ENCODE measurements at places on chromosomes 7 and 10.

- no peak for DNase-seq
Measured at GRCh38 chr10:1465418-1465911, 271.9 kb downstream of the ADARB2 start.

GRCh38 chr7:101502466-101503098 is 126.5 kb downstream of the MYL10 start:
- no peak for DNase-seq

- no peak for DNase-seq
Measured at GRCh38 chr10:75115137-75115536, 3.7 kb downstream of the SAMD8 start.

DNA sequence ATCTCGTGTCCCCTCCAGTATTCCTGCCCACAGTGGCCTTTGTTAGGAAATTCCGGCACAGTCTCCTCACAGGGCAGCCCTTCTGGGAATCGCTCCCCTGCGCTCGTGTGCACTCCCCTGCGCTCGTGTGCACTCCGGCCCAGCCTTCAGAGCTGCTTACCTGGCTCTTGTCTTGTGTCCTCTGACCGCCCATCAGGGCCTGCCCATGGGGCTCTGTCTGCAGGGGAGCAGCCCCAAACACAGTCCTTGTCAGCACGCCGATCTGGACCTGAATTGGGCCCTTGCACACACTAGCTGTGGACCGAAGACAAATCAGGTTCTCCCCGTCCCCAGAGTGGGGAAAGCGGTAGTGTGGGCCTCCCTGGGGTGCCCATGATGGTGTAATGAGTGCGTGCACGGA is 179.4 kb downstream of the CUX1 start:
- DNase-seq = no peak

- DNase-seq = no peak
Measured at GRCh38 chr10:99346247-99346646, 17.1 kb downstream of the CNNM1 start.

- DNase-seq = no peak
Measured at GRCh38 chr7:131765575-131765974, 209.1 kb upstream of the PODXL start.

GRCh38 chr7:96599288-96599936 is 110.2 kb downstream of the SEM1 start:
- DNase-seq = no peak

GRCh38 chr10:61669849-61670248 is 7.1 kb downstream of the CABCOCO1 start:
- DNase-seq = no peak

DNA sequence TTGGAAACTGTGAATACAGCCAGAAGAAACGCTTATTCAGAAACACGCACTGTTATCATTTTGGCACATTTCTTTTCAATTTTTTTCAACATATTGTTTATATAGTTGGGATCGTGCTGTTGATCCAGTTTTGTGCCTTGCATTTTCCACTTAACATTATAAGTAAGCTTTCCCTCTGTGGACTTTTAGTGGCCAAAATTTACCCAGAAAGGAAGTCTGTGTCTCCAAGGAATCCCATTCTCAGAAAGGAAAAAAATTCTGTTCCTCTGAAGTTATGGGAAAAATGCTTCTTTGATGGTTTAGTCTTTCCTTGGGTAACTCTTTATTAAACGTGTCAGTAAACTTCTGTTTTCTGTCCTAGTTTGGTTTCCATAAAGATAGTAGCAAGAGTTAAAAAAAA is 280.0 kb downstream of the REEP3 start:
- no peak for DNase-seq

- no peak for DNase-seq
Measured at GRCh38 chr10:36638462-36639155, 486.8 kb upstream of the ANKRD30A start.

DNA sequence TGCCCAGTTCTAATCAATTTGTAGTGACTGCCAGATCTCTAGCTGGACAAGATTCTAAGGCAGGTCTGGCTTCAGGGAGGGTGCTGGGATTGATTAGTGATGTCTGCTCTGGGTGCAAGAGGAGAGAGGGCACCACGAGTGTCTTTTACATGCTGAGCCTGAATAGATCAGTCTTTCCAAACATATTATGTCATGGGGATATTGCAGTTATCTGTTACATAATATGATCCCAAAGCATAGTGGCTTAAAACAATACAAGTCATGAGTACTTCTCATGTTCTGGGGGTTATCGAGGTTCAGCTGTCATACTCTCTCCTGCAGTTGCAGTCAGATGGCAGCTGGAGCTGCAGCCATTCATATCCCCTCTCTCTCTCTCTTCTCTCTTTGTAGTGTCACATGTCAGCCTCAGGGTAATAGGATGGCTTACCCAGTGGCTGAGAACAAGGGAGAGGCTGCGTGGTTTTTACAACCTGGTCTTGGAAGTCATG is 26.0 kb downstream of the SLC29A3 start:
- no peak for DNase-seq

DNA sequence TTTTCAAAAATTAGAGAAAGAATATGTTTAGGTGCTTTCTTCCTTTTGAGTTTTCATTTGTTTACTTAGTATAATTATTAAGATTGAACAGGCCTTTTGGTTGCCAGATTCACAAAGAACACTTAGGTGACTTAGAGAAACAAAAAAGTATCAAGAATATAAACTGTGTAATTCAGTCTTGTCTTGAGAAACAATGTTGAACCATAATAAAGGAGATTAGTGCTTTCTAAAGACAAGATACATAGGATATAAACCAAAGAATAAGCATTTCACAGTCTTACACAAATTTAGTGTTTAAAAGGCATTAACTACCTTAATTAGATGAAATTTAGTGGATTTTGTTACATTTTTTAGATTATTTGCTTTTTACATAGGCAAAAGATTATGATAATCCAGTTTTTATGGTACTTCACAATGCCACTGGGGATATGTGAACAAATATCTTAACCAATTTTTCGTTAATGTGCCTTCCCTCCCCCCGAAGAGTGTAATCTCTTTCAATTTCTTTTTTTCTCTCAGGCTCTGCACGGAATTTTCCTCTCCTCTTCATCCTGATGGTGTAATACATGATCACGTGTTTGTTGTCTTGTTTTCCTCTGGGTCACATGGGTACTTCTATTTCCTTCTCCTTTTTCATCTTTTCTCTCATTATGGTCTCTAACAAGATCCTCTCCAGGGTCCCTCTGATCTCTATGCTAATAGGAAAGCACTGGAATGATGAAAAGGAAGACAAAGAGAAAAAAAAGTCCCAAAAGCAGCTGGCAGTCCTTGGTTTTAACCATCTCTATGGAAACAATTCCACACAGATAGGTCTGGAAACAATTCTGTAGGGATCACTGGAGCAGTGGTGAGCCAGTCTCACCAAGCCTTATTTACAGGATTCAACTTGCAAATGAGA is 3.7 kb upstream of the HNRNPH3 start:
- DNase-seq = no peak

DNA sequence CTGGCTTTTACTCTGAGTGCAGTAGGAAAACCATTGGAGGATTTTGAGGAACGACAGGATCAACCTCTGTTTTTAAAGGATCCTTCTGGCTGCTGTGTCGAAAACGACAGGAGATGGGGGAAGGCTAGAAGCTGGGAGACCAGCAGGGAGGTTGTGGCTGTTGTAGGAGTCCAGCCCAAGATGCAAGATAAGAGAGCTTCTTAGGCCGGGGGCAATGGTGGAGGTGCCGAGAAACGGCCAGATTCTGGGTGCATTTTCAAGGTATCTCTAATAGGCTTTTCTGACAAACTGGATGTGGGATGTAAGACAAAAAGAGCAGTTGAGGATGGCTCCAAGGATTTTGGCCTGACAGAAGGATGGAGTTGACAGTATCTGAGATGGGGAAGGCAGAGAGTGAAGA is 10.3 kb upstream of the PVRIG start:
- DNase-seq = no peak

GRCh38 chr7:144884896-144885295 is 49.0 kb upstream of the TPK1 start:
- DNase-seq = no peak

DNA sequence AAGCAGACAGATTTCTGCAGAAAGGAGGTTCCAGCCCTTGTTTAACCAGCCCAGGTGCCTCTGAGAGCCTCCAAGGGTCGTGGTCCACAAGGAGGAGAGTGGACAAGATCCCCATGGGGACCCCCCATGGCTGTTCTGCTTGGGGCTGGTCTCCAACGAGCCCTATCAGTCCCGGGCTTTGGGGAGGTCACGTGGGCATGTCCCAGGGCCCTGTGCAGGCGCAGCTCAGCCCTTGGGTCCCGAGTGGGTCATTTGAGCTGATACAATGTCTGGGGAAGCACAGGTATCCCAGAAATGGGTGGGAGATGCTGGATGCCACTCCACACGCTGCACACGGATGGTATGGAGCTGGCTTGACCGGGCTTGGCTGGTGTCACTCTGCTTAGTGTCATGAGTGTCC is 57.8 kb downstream of the NPTX2 start:
- no peak for DNase-seq

DNA sequence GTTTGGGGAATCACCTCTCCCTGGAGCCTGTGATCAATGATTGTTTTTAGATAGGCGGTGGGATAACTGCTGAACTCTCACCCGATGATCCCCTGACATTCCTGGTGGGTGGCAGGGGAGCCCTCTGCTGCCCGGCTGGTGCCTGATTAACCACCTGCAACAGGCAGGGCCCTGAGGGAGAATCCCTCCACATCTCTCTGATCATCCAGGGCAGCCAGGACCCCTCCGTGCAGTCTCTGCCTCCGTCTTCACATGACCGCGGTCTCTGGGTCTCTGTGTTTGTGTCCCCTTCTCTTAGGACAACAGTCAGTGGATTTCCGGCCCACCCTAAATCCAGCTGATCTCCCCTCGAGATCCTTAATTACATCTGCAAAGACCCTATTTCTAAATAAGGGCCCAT is 17.4 kb downstream of the CALML5 start:
- no peak for DNase-seq

- no peak for DNase-seq
Measured at GRCh38 chr10:6046773-6047611, 15.2 kb downstream of the IL2RA start.

GRCh38 chr7:140213684-140214074 is 36.9 kb upstream of the KDM7A start:
- DNase-seq = no peak

GRCh38 chr7:30671793-30672465 is 10.3 kb downstream of the CRHR2 start:
- DNase-seq = no peak

DNA sequence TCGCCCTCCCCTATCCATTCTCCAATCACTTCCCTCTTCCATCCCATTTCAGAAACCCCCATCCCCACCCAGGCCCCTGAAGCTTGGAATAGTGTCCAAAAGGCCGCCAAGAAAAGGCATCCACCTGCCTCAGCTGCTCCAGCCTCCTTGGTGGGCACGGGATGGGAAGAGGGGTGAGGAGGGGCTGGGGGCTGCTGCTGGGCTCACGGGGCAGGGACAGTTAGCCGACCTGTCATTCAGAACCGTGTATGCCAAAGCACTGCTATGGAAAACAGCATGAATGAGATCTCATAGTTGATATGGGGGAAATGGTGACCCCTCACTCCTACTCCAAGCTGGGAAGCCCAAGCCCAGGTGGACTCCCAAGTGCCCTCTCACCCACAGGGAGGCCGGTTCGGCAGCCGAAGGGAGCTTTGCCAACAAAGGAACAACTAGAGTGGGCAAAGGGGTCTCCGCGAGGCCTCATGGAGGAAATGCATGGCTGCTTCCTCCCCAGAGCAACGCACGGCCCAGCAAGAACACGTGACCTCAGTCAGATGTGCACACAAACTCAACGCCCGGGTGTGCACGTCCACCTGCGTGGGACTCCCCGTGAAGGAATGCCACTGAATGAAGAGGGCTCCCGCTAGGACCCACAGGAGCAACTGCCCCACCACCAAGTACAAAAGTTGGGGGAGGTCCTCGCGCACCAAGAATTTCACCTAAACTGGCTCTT is 52.5 kb downstream of the EBF3 start:
- DNase-seq = no peak

- no peak for DNase-seq
Measured at GRCh38 chr10:22849077-22849805, 78.6 kb upstream of the ARMC3 start.

GRCh38 chr10:76218035-76218434 is 786.6 kb downstream of the LRMDA start:
- no peak for DNase-seq

GRCh38 chr7:32515890-32516550 is 20.7 kb downstream of the AVL9 start:
- DNase-seq = no peak

GRCh38 chr7:41732843-41733306 is 30.0 kb upstream of the INHBA start:
- no peak for DNase-seq

DNA sequence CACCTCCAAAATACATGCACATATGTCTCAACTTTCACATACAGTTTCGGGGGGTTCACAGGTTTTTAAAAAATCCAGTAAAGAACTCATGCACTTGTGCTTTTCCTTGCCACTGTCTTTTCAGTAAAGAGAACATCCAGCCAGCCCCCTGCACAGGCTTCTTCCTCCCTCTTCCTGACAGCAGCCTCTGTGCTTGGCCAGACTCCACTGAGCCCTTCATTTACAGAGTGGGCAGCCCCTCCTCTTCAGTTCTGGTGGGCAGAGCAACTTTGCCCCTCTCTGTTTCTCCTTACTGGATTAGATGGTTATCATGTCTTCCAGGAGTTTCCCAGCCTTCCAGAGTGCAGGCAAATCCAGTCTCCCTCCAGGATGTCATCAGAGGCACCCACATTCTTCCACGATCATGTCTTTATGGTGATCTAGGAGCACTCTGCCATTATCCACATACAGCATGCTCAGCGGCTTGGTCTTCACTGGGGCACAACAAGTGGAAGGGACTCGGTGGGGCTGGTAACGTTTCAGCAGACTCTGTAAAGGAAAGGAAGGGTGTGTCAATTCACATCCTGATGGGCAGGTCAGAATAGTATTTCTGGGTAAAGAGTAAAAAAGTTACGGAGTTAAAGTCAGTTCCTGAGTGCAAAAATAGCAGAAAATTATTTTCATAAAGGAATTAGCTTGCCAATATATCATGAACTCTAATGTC is 8.8 kb downstream of the NODAL start:
- no peak for DNase-seq

DNA sequence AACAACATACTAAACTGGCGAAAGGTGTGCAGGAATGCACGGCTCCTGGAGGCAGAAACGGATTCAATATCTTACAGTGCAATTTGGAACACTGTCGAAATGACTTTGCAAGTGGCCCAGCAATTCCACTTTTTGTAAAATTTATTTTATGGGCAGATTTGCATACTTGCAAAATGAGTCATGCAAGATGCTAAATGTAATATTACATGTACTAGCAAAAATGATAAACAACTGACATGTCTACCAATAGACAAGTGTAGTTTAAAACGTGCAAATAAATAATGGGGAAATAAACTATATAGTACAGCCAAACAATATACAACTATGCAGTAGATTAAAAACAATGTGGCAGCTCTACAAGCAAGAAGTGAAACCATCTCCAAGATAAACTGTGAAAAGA is 97.7 kb downstream of the ARHGAP12 start:
- DNase-seq = no peak

Data from T follicular helper cell (primary cell).